ENCODE measurements at places on chromosomes 3 and 15.

DNA sequence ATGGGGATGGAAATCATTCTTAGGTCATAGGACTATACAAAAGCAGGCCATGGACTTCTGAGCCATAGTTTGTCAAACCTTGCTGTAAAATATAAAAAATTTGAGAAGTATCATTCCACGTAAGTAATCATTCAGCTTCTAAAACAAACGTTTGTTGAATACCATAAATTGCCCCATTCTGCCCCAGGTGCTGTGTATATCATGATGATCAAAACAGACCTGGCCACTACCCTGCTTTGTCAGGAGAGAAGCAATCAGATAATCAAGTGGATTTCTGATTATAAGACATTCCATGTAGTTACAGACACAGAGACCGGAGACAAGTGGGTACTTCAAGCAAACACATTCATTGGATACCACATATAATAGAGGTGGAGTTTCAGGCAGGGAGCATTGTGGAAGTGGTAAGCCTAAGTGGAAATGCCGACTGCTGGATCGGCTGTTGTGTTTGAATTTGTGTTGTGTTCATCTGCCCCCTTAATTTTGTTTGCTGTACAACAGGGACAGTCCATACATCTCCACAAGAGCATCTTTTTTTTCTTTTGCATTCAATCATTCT, 61.7 kb downstream of the TGFBR2 start:
- no peak for DNase-seq

- no peak for DNase-seq
Observed at GRCh38 chr3:123750209-123750608, 133.9 kb downstream of the MYLK start.

GRCh38 chr3:54928046-54928770, at the start of gene LRTM1:
Gene LRTM1 (minus strand): TSS chr3:54928059. CDS start chr3:54927911, 148 bp downstream.
- no peak for DNase-seq

- no peak for DNase-seq
Observed at GRCh38 chr15:64915518-64916227, 4.0 kb downstream of the ANKDD1A start.

DNA sequence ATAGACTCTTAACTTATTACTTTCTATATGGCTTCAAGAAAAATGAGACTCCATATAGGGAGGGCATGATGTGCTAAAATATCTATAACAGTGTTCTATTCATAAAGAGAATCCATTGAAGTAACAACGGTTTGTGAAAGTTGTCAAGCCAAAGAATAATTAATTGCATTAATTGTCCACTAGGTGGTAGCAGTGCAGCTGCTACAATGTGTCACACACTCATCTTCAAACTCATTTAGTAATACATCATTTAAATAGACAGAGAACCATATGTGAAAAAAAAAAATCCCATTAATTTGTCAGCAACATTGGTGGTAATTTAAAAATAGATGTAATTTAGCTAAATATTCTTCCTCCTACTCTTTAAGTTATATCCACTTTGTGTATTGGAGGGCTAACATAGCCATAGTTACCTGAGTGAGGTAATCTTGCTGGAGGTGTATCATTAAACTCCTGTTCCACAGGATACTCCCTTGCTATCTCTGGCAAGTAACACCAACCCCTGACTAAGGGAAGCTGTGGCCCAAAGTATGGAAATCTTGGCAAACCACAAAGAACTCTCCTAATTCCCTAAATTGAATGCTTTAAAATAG, 3.7 kb upstream of the CPA3 start:
- DNase-seq, result peak; percentile 58

DNA sequence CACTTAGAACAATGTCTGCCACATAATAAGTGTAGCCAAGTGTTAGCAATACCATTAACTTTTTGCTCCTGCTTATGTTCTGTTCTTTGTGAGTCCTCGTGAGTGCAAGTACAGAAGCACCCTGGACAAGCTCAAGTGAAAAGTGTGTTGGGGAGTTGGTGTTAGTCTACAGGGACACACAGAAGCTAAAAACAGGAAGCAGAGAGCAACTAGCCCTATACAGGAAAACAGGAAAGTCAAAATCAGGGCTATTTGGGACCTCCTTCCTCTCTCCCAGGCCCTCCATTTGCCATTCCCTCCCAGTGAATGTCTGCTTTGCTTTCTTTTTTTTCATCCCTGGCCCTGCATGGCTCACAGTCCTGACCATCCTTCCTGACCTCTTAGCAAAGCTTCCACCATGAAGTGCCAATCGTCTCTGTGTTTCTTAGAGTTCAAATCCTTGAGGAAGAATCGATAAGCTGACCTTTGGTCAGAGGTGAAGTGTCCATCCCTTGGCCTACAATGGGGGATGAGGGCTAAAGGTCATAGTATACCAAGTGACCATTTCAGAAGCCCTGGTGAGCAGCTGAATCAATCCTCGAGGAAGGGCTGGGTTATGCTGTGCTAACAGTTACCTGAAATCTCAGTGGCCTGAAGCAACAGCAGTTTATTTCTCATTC, 328.2 kb downstream of the SHQ1 start:
- DNase-seq, result no peak
